ENCODE measurements at places on chromosomes 6 and 20. TPM values are rescaled to one million over a fixed set of nuclear protein-coding genes. Genes with fewer than 3 reads are reported as not detected.

RBCK1 gene
- 87.0 TPM for total RNA-seq

- no peak for DNase-seq
- H3K27me3 ChIP-seq: no peaks in the 10 kb centered on the region
- peak overlapping the region; percentile 76 for H3K4me3 ChIP-seq
- no peaks in the 10 kb centered on the region for H3K36me3 ChIP-seq
- peaks cover 17% of the 10 kb centered on the region for H3K4me1 ChIP-seq
Measured at GRCh38 chr20:43658069-43658722, 8.7 kb upstream of the MYBL2 start.

BCLAF1 gene
- total RNA-seq: 171 TPM

DNA sequence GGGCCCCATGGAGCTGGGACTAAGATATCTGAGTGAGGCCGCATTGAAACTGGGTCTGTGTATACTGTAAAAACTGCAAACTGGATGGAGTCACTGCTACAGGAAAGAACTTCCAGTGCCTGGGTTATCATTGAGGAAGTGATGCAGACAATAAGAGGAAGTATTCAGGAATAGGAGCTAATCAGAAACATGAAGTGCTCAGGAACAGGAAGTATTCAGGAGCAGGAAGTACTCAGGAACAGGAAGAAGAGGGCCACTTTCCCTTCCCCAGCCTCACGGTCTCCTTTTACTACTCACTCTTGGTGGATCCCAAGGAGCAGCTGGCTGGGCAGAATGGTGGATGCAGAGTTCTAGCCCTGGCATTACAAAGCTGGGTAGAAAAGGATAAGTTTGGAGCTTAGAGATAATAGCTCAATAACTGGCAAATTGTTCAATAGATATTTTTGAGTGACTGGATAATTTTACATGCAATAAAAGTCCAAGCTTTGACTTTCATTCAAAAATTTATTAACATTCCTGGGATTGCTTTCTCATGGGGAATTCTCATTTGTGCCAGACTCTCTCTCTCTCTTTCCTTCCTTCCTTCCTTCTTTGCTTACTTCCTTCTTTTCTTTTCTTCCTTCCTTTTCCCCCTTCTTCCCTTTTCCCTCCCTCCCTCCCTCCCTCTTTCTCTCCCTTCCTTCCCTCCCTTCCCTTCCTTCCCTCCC is 82.2 kb upstream of the PAX1 start:
- no peak overlapping the region for H3K4me3 ChIP-seq
- H3K27me3 ChIP-seq: peaks cover 4% of the 10 kb centered on the region
- H3K27ac ChIP-seq: no peak overlapping the region
- no peaks in the 10 kb centered on the region for H3K36me3 ChIP-seq
- DNase-seq: no peak

Measured in T-cell (primary cell).